GM18507 (cell line): ENCODE measurements at places on chromosomes 7 and 10.

DNA sequence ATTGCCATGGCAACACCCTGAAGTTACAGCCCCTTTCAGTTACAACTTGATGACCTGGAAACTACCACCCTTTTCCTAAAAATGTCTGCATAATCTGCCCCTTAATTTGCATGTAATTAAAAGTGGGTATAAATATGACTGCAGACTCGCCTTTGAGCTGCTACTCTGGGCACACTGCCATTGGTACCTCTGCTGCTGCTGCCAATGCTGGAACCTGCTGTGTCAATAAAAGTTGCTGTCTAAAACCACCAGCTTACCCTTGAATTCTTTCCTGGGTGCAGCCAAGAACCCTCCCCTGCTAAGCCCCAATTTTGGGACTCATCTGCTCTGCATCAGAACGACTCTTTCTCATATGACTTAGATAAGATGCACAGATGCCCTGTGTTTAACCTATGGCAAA, 10.2 kb upstream of the FRA10AC1 start:
- DNase-seq = no peak

- no peak for DNase-seq
Measured at GRCh38 chr7:40429826-40430225, 295.0 kb downstream of the SUGCT start.

DNA sequence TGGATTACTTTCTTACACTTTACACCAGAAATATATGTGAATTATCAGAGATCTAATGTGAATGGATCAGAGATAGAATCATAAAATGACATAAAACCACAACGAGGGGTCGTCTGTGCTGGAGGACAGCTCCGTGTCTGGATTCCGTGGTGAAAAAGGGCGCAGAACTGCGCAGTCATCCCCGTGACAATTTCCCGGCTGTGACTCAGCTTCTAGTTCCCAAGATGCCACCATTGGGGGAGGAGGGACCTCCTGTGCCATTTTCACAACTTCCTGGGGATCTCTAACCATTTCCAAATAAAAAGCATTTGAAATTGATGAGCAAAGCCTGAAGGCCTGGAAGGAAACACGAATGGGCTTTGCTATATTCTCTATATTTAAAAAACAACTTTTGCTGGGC, 72.1 kb downstream of the PDGFA start:
- DNase-seq = no peak

DNA sequence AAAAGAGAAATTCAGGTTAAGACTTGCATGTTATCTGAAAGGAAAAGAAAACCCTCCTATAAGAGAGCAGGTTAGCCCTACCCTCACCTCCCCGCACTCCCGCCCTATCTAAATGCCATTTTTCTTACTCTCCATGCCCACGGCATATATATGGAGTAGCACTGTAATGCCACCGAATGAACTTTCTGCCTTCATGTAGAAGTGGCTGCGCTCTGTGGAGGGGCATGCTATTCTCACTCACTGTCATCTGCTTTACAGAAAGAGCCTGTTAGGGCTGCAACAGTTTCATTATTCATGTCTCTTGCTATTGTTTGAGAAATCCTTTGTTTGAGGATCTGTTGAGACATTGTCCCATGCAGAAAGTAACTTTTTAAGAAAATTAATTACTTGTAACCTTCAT, 1190.6 kb downstream of the SORCS1 start:
- no peak for DNase-seq

DNA sequence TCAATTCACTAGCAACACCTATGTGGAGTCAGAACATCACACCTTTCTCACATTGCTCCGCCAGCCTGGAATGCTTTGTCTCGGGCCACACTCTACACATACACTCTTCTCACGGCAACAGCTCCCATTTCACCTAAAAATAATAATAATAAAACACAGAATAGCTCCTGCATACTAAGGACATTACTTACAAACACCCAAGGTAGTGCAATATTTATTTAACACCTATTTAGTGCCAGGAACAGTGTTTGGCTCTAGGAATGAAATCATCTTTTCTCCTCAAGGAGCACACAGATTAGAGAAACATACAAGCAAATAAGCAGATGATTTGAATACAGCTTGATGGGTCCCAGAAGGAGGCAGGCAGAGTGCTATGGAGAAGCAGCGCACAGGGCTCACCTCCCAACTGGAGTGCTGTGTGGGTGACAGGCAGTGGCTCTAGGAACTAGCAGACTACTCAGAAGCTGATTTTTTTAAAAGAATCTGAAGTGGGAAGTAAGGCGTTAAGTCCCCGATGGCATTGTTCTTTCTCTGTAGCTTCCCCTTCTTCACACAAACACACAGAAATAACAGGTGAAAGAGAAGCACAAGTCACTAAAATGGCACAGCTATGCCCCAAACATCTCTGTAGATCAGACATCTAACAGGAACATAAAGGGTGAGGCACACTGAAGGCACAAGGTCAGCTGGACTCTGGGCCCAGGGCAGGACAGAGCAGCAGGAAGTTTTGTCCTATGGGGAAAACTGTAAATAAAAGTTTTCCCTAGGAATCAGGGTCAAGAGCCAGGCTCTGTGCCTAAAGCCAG, 16.7 kb downstream of the USP6NL start:
- DNase-seq = no peak

DNA sequence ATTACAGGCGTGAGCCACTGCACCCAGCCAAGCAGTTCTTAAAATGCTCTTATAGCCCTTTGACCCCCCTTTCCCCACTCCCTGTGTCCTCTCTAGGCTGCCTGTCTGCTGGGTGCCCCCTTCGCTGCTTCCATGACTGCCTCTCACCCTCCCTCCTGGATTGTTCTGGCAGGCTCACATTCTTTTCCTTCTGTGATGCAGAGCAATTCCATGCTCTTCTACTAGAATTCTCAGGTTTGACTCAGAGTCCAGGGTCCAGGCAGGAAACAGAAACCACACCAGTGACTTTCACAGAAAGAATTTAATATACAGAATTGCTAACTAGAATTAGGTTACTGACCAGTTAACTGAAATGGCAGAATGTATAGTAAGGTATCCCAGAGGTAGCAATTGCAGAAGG, 244.8 kb downstream of the BAMBI start:
- DNase-seq = no peak

DNA sequence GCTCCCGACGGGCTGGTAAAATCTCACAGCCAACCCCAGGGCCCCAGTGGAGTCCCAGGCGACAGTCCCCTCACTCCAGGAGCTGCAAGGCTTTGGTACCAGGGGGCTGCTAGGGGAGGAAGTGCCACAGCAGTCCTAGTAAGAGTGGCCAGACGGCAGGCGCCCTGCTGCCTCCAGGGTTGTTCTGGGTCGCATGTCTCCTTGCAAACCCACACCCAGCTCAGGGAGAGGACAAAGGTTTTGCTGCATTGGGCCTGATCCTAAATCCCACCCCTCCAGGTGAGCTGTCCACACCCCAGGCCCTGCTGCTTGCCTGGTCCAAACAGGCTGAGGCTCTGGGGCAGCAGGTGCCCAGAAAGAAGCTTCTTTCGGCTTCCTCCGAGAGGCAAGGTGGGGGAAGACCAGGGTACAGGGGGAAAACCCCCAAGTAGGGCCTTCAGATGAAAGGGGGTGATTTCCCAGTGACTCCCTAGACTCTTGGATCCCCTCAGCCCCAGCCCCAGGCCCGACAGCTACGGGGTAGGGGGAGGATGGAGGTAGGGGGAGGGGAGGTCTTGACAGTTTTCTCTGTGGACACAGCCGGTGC, 4.2 kb upstream of the KCP start:
- no peak for DNase-seq

GRCh38 chr10:109207361-109207760, 716.0 kb downstream of the XPNPEP1 start:
- no peak for DNase-seq

- DNase-seq = no peak
Measured at GRCh38 chr10:67723601-67724000, 27.6 kb upstream of the CTNNA3 start.

DNA sequence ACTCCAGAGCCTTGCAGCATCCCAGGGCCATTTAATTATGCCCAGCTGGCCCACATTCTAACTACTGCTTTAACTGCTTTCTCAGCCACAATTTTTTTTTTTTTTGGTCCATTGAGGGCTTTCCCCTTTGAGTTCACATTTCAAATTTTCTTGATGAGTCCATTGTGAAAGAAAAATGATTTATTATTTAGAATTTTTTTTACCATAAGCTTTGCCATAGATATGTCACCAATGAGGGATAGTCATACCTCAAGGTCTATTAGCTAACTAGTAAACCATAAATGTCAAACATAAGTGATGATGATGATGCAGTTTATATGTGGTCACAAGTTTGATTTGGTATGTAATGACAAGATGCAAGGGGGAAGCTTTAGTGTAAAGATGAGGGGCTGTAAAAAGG, 282.9 kb downstream of the BICC1 start:
- DNase-seq = no peak

- DNase-seq = no peak
Measured at GRCh38 chr7:150417863-150418262, 32.6 kb upstream of the GIMAP8 start.

GRCh38 chr7:77833136-77833535, 34.6 kb downstream of the PHTF2 start:
- no peak for DNase-seq

GRCh38 chr10:19245889-19246752, 197.5 kb downstream of the MALRD1 start:
- DNase-seq = no peak

GRCh38 chr10:62562101-62562500, 187.9 kb downstream of the ZNF365 start:
- no peak for DNase-seq

- no peak for DNase-seq
Measured at GRCh38 chr10:67045404-67045803, 119.6 kb downstream of the LRRTM3 start.

DNA sequence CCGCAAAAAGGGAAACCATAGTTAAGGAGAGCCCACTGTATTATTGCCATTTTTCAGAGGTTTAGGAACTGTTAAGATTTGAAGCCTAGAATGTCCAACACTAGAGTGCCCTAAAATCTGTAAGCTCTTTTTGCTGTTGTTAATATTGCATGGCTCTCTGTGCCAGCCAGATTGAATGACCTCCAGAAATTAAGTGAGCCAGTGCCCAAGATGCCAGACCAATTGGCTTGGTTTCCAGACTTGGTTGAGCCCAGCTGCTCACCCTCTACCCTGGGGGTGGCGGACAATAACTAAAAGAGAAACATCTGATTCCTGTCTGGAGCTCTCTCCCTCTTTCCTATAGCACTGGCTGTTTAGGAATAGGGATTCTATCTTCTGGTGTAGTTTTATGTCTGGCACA, 340.1 kb downstream of the PHF14 start:
- DNase-seq = no peak

- no peak for DNase-seq
Measured at GRCh38 chr10:29328983-29329382, 40.1 kb downstream of the LYZL1 start.

GRCh38 chr7:100257017-100257416, 37.3 kb downstream of the PVRIG start:
- no peak for DNase-seq

DNA sequence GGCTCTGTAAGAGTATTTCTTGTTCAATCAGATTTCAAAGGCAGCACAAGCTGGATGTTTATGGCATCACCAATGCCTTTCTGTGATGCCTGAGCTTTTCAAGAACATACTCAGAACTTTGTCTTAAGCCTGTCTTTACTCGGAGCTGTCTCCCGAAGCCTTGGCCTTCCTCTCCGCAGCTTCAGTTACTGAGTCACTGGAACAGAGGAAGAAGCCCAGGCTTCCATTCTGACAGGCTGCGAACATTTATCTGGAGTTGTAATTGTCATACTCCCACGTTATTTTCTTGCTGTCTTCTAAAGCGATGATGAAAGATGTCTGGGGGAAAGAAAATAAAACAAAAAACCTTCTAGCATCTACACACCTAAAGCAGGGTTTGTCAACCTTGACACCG, 43.9 kb downstream of the GRK5 start:
- DNase-seq = no peak

GRCh38 chr10:113303544-113304146, 249.2 kb upstream of the HABP2 start:
- DNase-seq = no peak

DNA sequence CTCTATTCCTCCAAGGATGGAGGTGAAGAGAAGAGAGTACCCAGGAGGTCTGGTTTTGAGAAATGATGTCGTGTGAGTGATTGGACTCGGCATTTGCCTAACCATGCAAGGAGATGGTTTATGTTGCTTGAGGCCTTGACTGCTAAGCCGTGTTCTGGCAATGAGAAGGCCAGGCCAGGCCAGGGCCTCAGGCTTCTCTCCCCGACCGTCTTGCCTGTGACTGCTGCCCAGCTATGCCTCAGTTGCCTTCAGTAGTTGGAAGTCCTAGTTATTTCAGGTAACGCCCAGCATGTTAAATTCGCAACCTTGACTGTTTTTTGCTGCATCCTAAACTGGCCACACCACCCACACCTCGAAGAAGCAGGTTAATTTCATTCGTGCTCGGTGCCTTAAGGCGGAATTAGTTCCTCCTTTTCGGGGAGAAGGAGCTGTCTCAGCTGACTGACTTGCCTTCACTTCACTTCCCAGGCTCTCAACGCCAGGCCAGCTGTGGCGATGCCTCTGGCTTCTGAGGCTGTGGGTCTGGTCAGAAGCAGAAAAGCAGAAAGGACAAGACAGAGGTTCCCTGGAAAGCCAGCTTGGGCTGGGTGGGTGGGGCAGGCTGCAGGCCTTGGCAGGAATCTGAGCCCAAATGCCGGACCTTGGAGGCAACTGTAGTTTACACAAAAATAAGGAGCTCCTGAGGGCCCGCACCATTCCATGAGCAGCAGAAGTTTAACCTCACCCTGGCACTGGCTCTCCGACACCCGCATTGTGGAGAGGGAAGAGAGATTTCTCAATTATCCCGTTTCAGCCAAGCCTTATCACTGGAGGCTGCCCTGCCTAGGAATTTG, 61.9 kb upstream of the SAMD8 start:
- DNase-seq = no peak

GRCh38 chr7:96774358-96774757, 64.7 kb upstream of the SEM1 start:
- DNase-seq = no peak

DNA sequence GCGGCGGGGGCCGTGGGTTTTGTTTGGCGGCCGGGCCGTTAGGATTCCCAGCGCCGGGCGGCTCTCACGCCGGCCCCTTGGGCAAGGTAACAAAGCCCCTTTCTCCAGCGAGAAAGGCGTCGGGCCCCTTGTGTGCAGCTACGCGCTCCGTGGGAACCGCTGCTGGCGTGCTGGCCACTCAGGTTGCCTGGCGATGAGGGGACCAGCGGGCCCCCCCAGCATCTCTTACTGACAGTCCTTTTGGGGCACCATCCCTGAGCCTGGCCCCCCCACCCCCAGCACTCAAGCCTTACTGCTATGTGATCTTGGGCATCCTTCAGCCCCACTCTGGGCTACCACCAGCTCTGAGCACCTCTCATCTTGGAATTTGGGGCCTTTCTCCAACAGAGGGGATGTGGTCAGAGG, 1.8 kb downstream of the LFNG start:
- DNase-seq = no peak

- no peak for DNase-seq
Measured at GRCh38 chr7:28988091-28988490, 30.0 kb upstream of the TRIL start.
